Psoas muscle (tissue), 8 donors: ENCODE measurements at places on chromosomes 2 and 18.
A peak's percentile ranks its signal among the peaks of the same experiment; 100 is the strongest.

GRCh38 chr2:40823478-40823877 lies 371.6 kb upstream of the SLC8A1 start:
- no peak overlapping the region for H3K4me3 ChIP-seq
- H3K36me3 ChIP-seq, result no peaks in the 10 kb centered on the region
- no peak for DNase-seq
- H3K4me1 ChIP-seq, result no peaks in the 10 kb centered on the region

DNA sequence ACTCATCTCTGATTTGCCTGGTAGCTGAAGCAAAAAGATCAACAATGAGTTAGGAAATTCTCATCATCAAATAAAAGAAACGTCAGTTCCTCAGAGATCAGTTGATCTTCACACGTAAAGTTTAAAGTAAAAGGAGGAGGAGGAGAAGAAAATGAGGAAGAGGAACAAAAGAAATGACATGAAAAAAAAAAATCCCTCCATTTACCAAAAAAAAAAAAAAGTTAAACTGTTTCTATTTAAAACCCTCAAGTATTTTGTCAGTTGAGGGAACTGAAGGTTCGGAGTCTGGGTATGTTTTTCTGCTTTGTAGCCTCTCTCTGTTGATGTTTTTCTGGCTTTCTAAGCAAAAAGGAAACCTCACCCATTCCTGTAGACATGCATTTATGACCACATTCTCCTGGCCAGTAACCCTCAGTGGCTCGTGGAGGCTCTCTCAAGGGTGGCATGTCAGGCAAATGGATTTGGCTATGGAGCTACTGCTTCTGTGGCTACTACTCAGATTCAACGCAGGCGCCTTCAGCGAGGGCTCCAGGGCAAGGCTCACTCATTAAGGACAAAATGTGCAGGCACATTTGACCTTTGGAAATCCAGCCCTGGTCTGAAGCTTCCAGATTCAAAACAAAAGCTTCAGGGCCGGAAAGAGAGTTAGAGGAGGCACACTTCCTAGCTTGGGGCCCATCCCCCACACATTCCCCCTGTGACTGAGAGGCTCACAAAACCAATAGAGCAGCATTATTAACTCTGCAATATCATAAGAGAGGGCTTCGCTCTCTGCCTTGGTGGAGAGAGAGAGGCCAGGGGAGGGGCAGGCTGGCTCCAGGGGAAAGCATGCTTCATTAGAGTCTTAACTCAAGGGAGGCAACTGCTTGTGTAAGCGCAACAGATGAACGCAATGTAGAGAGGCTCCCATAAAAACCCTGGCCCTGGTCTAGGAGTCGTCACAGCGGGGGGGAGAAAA lies 22.3 kb downstream of the KLF7 start:
- no peaks in the 10 kb centered on the region for H3K27me3 ChIP-seq
- H3K4me1 ChIP-seq, result peaks cover 49% of the 10 kb centered on the region
- peak; percentile 82 for DNase-seq
- H3K36me3 ChIP-seq, result no peaks in the 10 kb centered on the region
- H3K27ac ChIP-seq, result peak overlapping the region; percentile 60
- H3K4me3 ChIP-seq, result peak overlapping the region; percentile 40

DNA sequence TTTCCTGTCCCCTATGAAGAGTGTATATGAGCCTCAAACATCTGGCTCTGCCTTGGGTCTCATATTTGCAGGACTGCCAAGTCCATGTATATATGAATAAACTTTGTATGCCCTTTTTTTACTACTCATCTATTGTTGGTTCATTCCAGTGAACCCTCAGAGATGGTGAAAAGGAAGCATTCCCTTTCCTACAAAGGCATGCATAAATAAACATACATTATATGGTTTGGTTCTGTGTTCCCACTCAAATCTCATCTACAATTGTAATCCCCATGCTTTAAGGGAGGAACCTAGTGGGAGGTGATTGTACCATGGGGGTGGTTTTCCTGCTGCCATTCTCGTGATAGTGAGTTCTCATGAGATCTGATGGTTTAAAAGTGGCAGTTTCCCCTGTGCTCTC lies 534.2 kb downstream of the SPAG16 start:
- no peak for DNase-seq
- no peak overlapping the region for H3K4me3 ChIP-seq
- H3K27ac ChIP-seq, result no peak overlapping the region
- H3K27me3 ChIP-seq, result no peaks in the 10 kb centered on the region
- no peaks in the 10 kb centered on the region for H3K36me3 ChIP-seq

GRCh38 chr2:186645999-186646398 lies 47.9 kb upstream of the FAM171B start:
- DNase-seq, result no peak
- H3K4me3 ChIP-seq, result no peak overlapping the region
- H3K27me3 ChIP-seq, result no peaks in the 10 kb centered on the region
- H3K4me1 ChIP-seq, result no peaks in the 10 kb centered on the region
